ENCODE measurements at places on chromosomes 5 and 9. TPM values are rescaled to one million over a fixed set of nuclear protein-coding genes. Genes with fewer than 3 reads are reported as not detected.

GRCh38 chr5:170402508-170402907, 13.3 kb upstream of the KCNMB1 start:
- no peak for DNase-seq

GRCh38 chr5:179187229-179187678, 127.1 kb downstream of the ZNF354C start:
- no peak for DNase-seq

GRCh38 chr5:180194410-180195345, 14.3 kb downstream of the RASGEF1C start:
- DNase-seq: no peak

DNA sequence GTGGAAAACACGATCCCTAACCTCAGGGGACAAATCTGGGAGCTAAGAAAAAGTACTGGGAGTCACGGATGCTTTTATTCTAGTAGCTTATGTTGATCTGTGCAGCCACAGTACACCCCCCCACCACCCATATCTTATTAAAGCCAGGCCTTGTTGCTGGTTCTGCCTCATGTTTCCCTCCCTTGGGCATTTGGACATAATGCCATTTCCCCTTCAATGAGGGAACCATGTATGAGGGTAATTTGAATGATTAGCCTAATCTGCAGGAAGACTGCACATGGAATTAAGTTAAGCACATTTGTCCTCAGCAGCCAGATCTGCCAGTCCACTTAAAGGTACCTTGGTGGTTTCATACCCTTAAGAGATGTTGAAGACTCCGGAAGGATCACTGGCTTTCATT, 102.0 kb downstream of the ARHGAP26 start:
- DNase-seq: no peak

DNA sequence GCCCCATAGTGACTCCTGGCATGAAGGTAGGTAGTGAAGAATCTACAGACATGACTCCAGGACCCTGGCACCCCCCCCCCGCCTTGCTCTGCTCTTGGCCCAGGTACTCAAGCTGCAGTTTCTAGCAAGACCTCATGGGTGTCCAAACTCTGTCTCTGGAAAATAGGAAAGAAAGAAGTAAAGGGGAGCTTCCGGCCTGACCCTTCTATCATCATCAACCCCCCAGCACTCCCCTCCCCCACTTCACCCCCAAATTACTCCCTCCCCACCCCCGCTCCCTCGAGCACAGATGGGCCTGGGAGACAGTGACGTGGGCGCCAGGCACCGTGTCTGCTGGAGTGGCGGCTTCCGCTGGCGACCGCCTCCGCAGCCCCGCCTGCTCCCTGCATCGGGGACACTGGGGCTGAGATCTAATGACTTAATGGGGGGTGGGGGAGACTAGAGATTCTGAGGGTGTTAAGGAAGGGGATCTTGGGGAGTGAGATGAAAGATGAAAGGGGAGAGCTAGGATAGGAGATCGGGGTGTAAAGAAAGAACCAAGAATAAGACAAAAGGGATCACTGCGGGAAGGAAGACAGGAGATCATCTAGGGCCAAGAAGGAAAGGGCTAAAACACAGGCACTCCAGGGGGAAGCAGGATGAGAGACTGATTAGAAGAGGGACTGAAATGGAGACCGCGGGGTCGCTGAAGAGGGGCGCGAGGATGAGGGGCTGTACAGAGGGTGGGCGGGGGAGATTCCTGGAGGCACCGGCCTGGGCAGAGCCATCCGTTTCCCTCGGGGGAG, 1.1 kb upstream of the DNAJB5 start:
- DNase-seq: no peak

DNA sequence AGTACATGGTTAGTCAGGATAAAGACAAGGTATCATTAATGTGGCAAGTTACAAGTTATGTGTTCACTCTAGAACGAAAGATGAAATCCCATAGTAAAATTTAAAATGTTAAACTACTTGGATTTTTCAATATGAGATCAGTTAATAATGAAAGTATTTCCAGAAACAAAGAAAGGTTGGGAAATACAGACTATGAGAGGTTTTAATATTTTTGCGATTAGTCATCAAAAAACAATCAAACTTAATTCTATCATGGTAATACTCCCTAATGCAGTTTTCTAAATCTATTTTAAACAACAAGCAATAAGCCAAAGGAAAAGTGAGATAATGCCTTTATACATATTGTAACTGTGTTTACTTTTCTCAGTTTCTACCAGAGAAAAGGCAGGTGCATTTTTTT, 10.6 kb downstream of the CDH12 start:
- DNase-seq: no peak

DNA sequence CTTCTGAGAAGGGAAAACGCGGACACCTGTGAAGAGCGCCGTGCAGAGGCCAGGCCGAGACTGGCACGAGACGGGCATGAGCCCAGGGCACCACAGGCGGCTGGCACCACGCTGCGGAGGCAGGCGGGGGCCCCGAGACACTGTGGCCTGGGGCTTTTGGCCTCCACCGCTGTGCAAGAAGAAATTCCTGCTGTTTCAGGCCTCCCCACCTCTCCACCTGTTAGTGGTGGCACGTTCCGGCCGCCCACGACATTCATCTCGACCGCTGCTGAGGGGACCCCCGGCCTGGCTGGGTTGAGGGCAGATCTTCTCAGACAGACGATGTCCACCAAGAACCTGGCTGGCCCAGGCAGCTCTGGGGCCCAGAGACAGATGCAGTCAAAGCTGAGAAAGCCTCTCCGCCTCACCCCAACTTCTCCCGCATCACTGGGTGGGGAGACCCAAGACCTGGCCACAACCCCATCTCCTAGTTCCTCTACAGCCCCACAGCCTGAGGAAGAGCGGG, 11.5 kb downstream of the NACC2 start:
- DNase-seq: no peak

DNA sequence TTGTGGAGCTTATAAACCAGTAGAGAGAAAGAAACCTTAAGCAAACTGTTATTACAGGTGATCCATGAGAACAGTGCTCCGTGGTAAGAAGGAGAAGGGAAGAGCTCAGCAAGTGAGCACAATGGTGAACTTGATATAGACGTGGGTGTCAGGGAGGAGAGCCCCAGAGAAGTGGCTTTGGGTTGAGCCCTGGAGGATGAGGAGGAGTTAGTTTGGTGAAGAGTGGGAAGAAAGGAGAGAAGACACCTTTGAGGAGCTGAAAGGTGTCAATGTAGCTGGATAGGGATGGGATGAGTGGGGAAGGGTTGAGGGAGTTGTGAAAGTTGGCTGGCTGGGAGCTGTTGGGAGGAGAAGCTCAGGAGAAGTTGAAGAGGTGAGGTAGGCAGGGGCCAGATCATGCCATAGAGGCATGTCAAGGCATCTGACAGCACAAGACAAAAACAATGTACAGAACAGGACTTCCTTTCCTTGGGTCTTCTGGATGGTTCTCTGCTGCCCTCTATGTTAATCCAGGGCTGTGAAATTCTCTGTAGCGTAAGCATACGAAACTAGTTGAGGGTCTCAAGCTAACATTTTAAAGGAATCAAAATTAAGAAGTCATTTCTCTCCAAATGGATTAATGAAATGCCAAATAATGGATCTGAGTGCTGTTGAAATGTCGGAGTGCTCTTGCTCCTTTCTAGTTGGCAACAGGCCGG, 501.9 kb downstream of the KDM4C start:
- DNase-seq: no peak

- no peak for DNase-seq
Measured at GRCh38 chr5:32307769-32308194, 5.0 kb downstream of the MTMR12 start.

- DNase-seq: no peak
Measured at GRCh38 chr5:117454716-117455212, 880.1 kb upstream of the SEMA6A start.

- DNase-seq: no peak
Measured at GRCh38 chr9:131470581-131470991, 32.1 kb upstream of the POMT1 start.

DNA sequence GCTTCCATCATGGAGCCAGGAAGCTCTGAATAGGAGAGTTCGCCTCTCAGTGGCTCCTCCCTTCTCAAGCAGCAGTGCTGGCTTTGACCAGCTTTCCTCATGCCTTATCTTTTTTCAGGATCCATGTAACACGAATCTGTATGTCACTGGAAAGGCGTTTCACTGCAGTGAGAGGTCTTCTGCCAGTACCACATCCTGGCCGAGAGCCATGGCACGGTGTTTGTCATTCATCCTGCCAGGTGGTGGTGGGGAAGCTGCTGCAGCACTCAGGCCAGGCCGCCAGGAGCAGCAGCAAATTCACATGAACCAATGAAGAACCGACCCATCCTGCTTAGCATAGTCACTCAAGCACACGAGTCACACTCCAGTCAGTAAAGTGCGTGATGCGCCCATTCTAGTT, 179.0 kb downstream of the FANCC start:
- DNase-seq: no peak

- DNase-seq: no peak
Measured at GRCh38 chr5:176670449-176670848, 23.2 kb downstream of the TSPAN17 start.

- no peak for DNase-seq
Measured at GRCh38 chr5:127997201-127997704, 86.3 kb upstream of the SLC12A2 start.

Gene PCDHGB7
- total RNA-seq: 5.2 TPM

Gene GAPVD1
- 52.1 TPM for total RNA-seq

Gene CNTNAP3B
- 9.2 TPM for total RNA-seq
